ENCODE measurements at places on chromosomes 4 and X. TPM values are rescaled to one million over a fixed set of nuclear protein-coding genes. Genes with fewer than 3 reads are reported as not detected.

The CASP3 gene
- 16.6 TPM for total RNA-seq

The NKX6-1 gene
- total RNA-seq: not detected

The CACNA1F gene
- total RNA-seq: 0.66 TPM

The SNX12 gene
- total RNA-seq: 31.4 TPM

The SULT1B1 gene
- 1.6 TPM for total RNA-seq

The EOLA1 gene
- 20.1 TPM for total RNA-seq

The FGFR3 gene
- total RNA-seq: 3.5 TPM

The EREG gene
- total RNA-seq: 0.80 TPM

The SERTM2 gene
- 1.6 TPM for total RNA-seq

The GPR34 gene
- total RNA-seq: 8.5 TPM

The MAGEC1 gene
- not detected for total RNA-seq

The PCDH18 gene
- total RNA-seq: 34.2 TPM

The GAGE12E gene
- total RNA-seq: not detected

- DNase-seq: no peak
Measured at GRCh38 chr4:26183017-26183416, 137.8 kb upstream of the RBPJ start.

DNA sequence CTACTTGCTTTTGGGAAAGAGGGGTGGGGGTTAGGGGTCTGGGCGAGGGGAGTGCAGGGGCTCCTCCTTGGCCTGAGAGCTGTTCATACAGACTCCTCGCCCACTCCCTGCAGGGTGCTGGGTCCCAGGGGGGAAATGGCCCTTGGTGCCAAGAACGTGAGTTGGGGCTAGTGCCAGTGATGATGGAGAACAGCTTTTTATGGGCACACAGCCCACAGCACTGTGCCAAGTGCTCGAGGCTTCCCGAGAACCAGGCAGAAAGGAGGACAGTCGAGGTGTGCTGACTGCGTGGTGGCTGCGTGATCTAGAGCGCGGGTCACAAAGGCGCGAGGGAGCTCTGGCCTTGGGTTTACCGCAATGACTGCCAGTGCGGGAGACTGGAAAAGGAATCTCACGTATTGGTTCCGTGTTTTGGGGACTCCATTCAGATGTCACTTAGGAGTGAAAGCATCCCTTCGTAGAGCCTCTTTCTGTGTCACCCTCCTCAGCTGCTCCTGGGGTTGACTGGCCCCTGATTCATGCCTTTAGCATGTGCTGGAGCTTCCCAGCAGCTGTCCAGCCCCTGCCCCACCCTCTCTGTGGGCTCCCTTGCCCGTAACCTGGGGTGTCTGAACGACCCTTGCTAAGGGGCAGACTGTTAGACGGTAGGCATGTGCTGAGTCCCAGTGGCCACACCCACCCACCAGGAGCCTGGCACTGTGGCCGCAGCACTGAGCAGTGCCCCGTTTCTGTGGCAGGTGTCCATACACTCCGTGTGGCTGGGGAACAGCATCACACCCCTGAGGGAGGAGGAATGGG is 20.9 kb upstream of the MSANTD1 start:
- no peak for DNase-seq

DNA sequence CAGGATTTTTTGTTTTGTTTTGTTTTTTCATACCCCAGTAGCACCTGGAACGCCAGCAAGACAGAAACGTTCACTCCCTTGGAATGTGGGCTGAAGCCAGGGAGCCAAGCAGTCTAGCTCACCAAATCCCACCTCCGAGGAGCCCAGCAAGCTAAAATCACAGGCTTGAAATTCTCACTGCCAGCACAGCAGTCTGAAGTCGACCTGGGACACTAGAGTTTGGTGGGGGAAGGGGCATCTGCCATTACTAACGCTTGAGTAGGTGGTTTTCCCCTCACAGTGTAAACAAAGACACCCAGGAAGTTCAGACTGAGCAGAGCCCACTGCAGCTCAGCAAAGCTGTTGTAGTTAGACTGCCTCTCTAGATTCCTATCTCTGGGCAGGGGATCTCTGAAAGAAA is 99.6 kb upstream of the FGF16 start:
- no peak for DNase-seq

GRCh38 chr4:148205476-148205875 is 236.7 kb downstream of the NR3C2 start:
- no peak for DNase-seq

DNA sequence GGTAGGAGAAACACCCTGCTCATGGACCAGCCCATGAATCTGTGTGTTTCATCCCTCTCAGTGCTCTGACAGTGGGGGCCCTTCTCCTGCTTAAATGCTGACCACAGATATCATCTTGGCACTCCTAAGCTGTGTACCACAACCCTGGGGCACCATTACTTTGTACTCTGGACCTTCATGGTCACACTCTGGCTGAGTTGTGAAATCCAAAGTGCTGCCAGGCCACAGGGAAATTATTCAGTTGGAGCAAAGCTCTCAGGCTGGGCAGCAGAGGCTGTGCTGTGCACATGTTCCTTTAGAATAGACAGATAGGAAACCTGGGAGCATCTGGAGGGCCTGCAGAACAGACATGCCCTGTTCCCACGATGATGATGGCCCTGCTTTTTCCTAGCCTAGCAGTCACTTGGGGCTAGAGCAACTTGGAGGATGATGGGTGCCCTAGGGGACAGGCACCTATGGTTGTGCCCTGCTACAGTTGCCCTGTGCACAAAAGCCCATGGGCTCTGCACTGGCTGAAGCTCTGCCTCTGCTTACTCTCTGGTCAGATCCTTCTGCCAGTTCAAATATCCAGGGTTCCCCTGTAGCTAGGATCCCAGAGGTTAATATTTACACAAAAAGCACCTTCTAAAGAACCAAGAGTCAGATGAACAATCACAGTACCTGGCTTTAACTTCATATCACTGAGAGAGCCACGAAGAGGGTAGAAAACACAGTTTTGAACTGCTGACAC is 48.5 kb upstream of the CDX4 start:
- DNase-seq: no peak

GRCh38 chrX:129496625-129497024 is 26.7 kb downstream of the SMARCA1 start:
- no peak for DNase-seq

- no peak for DNase-seq
Measured at GRCh38 chr4:12588582-12588981, 895.6 kb downstream of the RAB28 start.

DNA sequence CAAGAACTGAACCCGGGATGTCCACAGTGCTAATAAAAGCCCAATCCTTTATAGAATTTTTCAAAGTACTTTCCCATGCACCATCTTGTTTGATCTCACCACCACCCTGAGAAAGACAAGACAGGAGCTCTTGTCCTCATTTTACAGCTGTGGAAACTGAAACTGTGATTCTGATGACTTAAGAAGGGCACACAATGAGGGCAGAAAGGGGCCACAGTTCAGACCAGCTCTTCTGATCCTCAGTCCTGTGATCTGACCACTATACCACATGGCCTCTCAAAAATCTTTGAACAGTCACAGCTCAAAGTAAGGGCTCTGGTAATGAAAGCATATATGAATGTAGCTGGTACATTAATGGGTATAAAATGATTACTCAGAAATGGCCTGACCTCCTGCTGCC is 127.3 kb upstream of the CPEB2 start:
- DNase-seq: no peak

GRCh38 chr4:140315438-140315837 is 58.0 kb upstream of the SCOC start:
- no peak for DNase-seq

DNA sequence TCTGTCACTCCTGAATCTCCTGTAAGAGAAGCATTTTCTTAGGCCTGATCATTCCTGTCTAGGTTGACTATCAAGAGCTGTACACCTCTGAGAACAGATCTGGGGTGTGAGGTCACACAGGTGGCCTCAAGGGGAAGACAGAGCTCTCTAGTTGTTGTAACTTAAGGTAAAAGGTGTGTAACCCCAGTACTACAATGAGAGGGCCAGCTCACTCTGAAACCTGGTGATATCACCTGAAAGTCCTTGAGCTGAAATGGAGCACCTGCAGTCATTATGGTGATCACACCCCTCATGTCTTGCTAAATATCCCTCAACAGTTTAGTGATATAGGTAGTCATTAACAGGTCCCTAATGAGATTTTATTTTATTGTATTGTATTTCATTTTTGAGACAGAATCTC is 8.8 kb upstream of the FAM9C start:
- DNase-seq: no peak

GRCh38 chr4:138114434-138114833 is 127.7 kb downstream of the SLC7A11 start:
- DNase-seq: no peak

- no peak for DNase-seq
Measured at GRCh38 chrX:43676971-43677572, 21.0 kb downstream of the MAOA start.

GRCh38 chr4:87697272-87697671 is 47.2 kb downstream of the DMP1 start:
- DNase-seq: no peak

DNA sequence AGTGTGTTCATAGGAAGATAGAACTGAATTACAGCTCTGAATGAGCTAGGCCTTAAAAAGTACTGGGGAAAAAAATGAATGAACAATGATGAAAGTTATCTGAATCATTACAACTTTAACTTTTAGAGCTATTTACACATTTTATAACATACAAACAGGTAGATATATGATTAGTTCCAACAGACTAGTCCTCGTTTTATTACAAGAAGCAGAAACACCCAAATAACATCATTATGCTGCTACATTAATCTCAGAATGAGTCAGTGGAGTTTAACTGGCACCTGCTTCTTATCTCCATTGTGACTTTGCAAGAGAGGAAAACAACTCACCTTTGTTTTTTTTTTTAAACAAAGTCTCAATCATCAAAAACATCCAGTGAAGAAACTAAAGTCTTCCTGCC is 15.2 kb downstream of the ATP8A1 start:
- DNase-seq: no peak

DNA sequence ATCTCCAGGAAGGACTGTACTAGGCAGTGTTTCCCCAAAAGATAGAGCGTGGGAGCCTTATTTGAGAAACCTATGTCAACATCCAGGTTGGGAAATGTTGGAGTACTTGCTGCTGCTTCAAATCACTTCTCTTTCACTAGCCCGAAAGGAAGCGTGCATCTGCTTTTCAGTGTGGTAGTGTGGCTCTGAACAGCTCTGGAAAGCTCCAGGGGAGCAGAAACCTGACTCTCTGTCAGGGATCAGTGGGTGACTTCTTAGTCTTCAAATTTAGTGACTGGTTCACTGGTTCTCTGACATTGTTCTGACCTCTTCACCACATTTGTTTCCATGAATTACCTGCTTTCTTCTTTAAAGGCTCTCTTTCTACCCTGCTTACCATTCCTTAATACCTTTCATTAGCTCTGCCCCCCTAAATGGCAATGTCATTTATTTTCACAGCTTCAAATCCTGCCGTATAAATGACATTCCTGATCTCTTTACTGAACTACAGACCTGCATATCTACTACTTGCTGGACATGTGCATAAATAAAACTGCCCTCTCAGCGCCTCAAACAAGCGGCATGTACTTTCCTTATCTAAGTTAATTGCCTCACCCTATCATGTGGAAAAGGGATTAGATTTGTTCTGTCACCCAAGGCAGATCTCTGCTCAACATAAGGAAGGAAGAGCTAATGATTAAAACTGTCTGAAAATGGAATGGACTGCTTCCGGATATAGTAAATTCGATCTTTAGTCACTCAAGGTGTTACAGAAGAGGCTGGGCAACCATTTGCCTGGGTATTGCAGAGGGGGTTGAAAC is 37.0 kb downstream of the DLG3 start:
- DNase-seq: no peak

DNA sequence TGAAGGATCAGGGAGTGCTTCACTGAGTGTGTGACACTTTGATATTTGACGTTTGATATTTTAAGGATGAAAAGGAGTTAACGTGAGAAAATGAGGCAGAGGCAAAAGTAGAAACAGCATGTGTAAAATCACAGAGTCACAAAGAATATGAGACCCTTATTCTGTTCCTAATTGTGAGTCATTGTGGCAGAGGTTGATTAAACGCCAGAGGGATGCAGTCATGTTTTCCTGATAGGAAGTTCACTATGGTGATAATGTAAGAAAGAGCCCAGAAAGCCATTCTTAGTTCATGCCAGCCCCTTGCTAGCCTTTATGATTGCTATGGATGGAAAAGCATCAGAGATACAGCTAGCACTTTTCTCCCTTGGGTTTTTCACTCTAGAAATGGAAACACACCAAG is 33.5 kb upstream of the IGSF1 start:
- no peak for DNase-seq

DNA sequence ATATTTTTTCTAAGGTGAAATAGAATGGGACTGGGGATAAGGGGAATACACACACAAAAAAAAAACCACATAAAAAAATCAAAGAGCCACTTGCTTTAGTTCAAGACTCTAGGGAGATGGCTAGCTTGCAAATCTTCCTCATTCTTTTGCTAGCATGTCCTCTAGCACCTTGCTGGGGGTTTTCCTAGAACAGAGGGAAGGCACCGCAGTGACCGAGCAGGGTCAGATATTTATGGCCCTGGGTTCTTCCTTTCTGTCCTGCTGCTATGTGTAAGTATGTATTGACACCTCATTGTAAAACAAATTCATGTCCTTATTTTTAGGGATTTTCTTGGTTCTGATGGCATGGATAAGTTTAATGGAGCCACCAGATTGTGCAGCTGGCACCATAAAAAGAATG is 81.2 kb downstream of the SHISA3 start:
- DNase-seq: no peak

GRCh38 chr4:84530871-84531270 is 31.8 kb upstream of the NKX6-1 start:
- no peak for DNase-seq

DNA sequence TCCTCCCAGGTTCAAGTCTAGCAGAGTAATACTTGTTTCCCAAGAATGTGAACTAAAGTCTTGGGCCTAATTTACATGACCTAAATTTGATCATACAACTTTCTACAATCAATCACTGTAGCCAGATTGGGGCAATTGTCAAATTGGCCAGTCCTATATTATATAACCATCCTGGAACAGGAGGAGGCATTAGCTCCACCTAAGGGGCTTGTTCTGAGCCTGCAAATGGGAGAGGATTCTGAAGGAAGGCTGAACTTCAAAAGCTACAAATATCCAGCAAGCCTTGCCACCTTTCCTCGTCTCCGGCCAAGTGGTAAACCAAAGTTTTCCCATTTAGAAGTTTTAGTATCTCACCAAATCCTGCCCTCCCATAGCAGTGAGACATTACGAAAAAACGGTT is 1289.6 kb upstream of the TENM3 start:
- DNase-seq: no peak

DNA sequence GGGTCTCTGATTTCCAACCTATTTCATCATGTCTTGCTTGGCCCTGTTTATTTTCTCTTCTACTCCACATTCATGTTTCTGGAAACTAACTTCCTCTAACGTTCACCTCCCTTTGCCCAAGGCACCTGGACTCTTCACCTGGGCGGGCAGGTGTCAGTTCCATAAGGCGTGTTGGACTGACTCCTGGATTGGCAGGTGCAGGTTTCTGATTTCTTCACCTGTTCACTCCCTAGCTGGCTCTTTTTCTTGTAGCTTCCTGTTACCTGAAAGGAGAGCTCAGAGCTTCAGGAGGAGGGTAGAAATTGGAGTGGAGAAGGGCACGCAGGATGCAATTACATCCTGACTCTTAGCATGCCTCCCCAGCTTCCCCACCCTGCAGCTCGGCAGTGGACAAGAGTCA is 350.8 kb upstream of the KLF3 start:
- no peak for DNase-seq
